Forelimb muscle (tissue), 1 donor: ENCODE measurements at places on chromosomes 7 and 10. TPM values are rescaled to one million over a fixed set of nuclear protein-coding genes. Genes with fewer than 3 reads are reported as not detected.

DNA sequence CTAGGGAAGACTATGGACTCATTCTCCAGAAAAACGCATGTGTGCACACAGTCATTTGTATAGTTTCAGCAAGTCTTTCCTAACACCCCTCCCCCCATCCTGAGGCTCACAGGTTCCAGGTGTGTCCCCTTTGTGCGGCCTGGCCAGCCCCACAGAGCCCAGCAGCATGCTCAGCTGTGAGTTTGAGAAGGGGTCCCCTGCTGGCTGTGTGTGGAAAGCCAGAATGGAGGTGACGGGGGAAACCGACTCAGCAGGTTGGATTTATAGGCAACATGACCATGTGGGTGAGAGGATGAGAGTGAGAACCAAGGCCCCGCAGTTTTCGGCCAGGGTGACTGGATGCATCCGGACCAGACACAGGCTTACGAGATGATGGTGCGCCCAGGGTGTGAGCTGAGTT lies 9.9 kb downstream of the PTPRE start:
- no peak for DNase-seq

DNA sequence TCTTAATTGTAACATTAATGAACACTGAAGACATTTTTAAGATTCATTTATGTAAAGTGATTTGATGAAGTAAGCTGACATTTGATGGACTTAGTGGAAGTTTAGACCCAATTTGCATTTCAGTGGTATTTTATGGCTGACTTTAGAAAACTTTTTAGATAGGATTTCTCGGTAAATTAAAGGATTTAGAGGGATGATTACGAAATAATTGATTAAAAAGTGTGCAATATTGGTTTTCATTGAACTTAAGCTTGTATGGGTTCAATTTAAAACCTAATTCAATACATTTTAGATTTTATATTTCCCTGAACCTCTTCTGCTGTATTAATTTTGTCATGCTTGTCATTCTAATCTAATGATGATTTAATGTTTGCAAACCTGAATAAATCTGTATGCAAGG lies 135.1 kb downstream of the SDK1 start:
- DNase-seq, result no peak

STEAP1 gene
- 1.5 TPM for polyA plus RNA-seq

DNA sequence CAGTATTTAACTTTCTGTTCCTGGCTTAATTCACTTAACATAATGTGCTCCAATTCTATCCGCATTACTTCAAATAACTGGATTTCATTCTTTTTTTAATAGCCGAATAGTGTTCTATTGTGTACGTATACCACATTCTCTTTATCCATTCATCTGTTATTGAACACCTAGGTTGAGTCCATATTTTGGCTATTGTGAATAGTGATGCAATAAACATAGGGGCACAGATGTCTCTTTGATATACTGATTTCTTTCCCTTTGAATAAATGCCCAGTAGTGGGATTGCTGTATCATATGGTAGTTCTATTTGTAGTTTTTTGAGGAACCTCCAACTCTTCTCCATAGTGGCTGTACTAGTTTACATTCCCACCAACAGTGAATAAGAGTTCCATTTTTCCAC lies 25.5 kb upstream of the TSPAN33 start:
- DNase-seq, result no peak

SLC26A5 gene
- polyA plus RNA-seq, result 0.13 TPM

EGFR gene
- 20.1 TPM for polyA plus RNA-seq

- DNase-seq, result no peak
Observed at GRCh38 chr10:44205067-44205466, 179.8 kb downstream of the CXCL12 start.

DNA sequence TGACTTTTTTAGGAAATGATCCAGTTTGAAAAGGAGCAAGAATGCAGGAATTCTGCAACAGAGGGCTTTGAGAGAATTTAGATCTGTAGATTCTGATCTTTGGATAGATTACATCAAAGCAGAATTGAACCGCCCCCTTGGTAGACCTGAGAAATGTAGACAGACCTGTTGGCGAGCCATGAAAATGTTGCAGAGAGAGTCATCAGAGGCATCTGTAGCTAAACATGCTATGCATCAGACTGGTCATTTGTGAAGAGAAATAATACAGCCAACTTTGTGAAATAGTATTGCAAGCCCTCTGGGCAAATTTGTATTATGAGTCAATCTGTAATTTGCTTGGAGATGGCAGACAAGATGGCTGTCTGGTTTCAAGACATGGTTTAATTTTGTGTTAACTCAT lies 4.3 kb upstream of the C1GALT1 start:
- no peak for DNase-seq

DNA sequence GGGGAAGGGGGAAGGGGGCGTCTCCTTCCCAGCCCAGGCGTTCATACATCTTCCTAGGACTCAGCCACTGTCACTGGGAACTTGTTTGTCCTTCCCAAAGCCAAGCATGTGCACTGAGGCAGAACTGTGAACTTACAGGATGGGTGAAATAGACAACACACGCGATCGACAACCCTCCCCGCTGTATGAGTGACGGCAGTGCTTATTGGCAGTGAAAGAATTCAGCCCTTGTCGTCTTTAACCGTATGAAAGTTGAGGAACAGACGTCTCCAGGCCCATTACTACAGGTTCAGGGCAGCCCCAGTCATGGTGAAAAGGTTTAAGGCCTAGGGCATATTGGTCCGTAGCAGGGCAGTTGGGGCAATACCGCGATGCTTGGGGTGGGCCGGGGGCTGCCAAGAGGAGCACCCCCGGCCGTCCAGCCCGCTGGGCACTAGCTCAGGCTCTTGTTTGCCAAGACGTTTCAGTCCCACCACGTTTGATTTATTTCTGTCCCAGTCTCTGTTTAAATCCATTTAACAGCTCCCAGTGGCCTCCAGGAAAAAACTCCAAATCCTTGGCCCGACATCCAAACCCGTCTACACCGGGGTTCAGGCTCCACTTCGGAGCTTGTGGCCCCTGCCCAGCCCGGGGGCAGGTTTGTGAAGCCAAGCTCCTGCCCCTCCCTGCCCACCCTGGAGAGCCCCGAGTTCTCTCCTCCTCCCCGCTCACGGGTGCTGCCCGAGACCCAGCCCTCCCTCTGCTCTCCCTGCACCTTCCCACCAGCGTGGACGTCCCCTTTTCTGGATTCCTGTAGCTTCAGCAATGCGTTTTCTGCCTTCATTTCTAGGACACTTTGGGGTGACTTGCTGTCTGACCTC lies 159.8 kb downstream of the DNAJB6 start:
- DNase-seq, result no peak

GRCh38 chr10:71473671-71474599 lies 77.2 kb downstream of the CDH23 start:
- DNase-seq, result no peak

AKR1D1 gene
- polyA plus RNA-seq, result 0.06 TPM

DNA sequence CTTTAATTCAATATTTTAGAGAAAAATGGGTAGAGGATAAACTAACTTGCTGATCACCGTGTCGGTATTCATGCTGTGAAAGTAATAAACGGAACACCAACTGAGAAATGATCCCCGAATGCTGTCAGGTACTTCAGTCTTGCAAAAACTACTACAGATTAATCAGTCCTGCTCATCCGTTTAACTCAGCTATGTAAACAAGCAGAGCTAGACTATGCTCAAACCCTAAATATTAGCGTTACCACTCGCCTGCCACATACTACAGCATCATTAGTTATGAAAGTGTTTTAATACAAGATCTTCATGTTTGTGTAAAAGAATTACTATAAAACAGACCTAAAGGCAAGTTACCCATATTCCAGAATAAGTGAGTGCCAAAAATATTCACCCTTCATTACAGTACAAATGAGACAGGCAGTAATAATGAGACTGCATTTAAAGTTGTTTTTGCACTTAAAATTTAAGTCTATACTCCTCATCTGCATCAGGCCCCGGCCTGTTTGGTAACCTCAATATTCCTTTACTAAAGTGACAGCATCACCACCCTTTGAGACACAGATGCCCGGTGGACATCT lies 952 bp downstream of the DNMBP start:
- DNase-seq, result no peak

VPS37D gene
- polyA plus RNA-seq, result 2.8 TPM

DNA sequence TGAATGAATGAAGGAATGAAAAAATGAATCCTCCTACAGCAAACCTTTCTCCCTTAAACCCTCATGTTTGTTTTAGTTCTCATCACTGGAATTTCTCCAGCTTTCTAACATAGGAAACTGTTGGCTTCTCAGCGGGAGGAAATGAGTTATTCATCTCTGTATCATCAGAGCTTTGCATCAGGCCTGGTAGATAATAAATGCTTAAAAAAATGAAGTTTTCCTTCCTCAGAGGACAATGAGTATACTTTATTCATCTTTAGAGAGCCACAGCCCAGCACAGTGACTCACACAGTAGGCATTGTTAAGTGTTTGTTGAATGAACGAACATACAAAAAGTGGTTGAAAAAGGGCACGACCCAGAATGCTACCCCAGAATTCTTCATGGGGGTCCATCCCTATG lies 62.6 kb downstream of the COL13A1 start:
- no peak for DNase-seq

DNA sequence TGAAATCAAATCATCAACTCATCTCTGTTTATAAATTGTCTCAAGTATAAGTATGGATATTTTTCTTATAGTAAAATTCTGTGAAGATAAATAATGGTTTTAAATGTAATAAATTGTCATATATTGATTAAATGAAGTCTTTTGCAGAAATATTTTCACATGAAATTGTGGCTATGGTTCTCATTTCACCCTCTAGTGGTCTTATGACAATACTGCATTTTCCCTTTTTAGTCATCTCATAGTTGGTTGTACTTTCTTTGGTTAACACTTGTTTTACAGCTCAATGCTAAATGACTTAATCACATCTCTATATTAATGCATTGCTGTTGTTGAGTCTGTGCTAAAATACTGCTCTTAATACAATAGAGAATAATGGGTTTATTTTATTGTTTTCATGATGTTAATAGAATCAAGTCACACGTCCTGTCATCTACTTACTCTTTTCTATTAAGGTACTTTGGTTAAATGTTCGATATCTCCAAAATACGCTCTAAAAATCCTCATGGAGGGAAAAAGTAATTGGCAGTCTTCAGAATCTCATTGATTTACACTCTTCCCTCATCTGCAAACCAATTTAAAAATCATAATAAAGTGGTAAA lies 38.0 kb upstream of the CACNA2D1 start:
- peak; percentile 4 for DNase-seq

TCAF2 gene
- polyA plus RNA-seq, result 11.7 TPM

GRCh38 chr7:98203261-98203963 lies 7.8 kb upstream of the BHLHA15 start:
- DNase-seq, result no peak

TUBAL3 gene
- polyA plus RNA-seq, result 0.20 TPM

RHOBTB1 gene
- 20.7 TPM for polyA plus RNA-seq

ASZ1 gene
- not detected for polyA plus RNA-seq

GPER1 gene
- 14.4 TPM for polyA plus RNA-seq

OR2A1 gene
- 0.63 TPM for polyA plus RNA-seq

- no peak for DNase-seq
Observed at GRCh38 chr7:68409851-68410250, 1188.4 kb upstream of the AUTS2 start.

GFRA1 gene
- 22.2 TPM for polyA plus RNA-seq

ANXA8 gene
- not detected for polyA plus RNA-seq

DNA sequence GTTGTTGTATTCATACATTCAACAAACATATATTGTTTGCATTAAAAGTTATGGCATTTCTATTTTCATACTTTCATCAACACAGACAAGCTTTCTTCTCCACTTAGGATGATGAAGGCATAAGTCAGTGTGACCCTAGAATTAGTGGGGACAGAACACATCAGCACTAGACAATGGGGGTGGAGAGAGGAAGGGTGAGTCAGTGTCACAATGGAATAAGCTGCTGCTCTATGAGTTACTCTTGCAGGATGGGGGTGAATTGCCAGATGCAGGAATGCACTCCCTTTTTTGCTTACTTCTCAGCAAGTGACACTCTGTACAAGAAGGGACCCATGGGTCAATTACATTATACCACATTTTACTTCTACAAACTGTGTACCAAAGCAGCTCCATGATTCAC lies 74.0 kb downstream of the DGKI start:
- DNase-seq, result no peak

DNA sequence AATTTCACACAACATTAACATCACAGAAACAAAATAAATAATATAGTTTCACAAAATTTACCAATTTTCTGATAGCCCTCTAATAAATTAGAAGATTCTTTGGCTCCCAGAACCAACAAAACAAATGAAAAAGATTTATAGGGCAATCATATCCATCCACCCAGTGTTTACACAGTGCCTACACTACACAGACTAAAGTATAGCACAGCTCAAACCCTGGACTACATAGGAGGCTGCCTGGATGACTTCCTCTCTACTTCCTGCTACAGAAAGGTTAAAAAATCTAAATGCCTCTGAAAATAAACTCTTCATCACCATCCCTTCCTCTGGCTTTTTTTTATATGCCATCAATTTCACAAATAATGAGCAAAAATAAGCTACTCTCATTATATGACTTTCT lies 28.4 kb downstream of the MPP7 start:
- no peak for DNase-seq

DNA sequence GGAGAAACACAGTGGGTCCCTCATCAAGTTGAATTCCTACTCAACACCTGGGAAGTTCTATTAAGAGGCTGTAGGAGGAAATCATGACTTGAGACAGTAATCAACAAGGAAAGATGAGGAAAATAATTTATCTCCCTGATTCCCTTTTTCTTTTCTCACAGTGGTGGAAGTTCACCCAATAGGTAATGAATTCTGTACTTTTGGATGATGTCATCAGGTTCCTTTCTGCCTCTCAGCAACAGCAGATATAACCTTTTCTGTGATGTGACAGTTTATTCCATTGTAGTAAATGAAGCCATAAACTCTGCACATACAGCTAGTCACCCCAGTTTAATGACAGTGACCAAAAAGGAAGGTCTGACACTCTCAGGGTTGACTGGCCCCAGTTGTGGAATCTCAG lies 1265.0 kb downstream of the NXPH1 start:
- no peak for DNase-seq

DNA sequence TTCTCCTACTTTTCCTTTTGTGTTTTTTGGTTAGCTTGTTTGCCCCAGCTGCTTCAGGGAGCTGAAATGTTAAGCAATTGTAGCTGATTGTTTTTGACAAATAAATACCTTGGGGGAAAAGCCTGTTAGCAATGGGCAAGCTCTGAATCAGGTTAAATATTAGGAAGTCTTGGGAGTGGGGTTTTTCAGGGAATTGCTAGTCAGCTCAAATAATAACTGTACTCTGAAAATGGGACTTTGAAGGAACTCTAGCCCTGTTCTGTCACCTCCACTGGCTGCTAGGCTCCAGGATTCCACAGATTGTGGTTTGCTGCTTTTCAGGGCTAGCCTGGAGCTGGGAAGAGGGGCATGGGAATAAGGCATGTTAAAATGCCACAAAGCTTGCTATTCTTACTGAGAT lies 39.5 kb downstream of the ADK start:
- no peak for DNase-seq

GRCh38 chr10:121179006-121179405 lies 327.8 kb downstream of the WDR11 start:
- DNase-seq, result no peak

CCDC146 gene
- 9.6 TPM for polyA plus RNA-seq

ADRA2A gene
- polyA plus RNA-seq, result 4.4 TPM

- DNase-seq, result no peak
Observed at GRCh38 chr7:3568516-3568915, 267.5 kb downstream of the SDK1 start.
